Pericardium fibroblast (primary cell): ENCODE measurements at places on chromosomes 12 and 14. TPM values are rescaled to one million over a fixed set of nuclear protein-coding genes. Genes with fewer than 3 reads are reported as not detected.

The ERBB3 gene
- total RNA-seq = 1.9 and 4.2 TPM in 2 replicates

The KITLG gene
- 9.4 and 12.4 TPM in 2 replicates for total RNA-seq

The LRRIQ1 gene
- 0.85 TPM in 1 of 2 replicates, not detected in the other for total RNA-seq

The CNTN1 gene
- total RNA-seq = 0.09 TPM in 1 of 2 replicates, not detected in the other

The YAF2 gene
- 4.9 and 6.4 TPM in 2 replicates for total RNA-seq

The SDR9C7 gene
- not detected in 2 replicates for total RNA-seq

The CCDC175 gene
- total RNA-seq = not detected in 2 replicates

The SMCO2 gene
- total RNA-seq = not detected in 2 replicates

The CLEC14A gene
- total RNA-seq = 2.6 and 9.9 TPM in 2 replicates

The THTPA gene
- 8.5 and 11.8 TPM in 2 replicates for total RNA-seq

The PLEKHA5 gene
- 9.3 and 9.6 TPM in 2 replicates for total RNA-seq
